ENCODE measurements at places on chromosomes 12 and 14.

GRCh38 chr14:61109288-61109687, 128.2 kb downstream of the SLC38A6 start:
- no peak for DNase-seq

DNA sequence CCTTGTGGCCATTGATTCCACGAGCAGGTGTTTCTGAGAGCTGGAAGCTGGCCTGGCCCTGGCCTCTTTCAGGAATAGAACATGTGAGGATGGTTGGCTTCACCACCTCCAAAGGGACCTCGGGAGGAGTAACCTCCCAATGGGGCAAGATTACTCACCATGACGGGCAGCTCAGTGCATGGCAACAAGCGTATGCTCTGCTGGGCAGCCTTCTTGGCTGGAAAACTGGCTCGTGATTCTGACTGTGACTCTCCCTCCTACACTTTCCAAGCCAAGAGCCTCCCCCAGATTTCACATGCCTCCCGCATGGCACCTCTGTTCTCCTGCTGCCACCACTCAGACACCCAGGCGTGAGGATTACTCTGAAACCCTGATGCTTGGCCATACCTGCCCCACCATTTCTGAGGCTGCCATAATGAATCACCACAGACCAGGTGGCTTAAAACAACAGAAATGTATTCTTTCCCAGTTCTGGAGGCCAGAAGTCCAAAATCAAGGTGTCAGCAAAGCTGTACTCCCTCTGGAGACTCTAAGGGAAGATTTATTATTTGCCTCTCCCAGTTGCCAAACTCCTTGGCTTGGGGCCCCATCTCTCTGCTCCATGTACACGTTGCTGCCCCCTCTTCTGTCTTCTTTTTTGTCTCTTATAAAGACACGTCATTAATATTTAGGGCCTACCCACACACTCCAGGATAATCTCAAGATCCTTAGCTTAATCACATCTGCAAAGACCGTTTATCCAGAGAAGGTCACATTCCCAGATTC, 215.9 kb downstream of the CHST11 start:
- no peak for DNase-seq

DNA sequence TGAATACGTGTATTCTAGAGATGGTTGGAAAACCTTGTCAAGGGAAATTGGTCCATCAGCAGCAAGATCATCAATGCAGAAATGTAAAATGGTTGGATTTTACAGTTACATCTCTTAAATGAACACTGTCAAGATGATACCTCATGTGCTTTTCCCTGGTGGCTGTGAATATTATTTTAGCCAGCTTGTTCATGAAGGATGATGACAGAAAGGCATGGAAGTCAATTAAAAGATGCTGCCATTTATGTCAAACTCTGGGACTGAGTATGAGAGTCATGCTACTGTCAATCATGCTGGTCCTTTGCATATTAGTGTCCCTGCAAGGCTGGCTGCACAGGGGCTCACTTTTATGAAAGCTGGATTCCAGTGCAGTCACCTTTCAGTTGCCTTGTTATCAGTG, 10.3 kb upstream of the RERG start:
- DNase-seq = no peak

DNA sequence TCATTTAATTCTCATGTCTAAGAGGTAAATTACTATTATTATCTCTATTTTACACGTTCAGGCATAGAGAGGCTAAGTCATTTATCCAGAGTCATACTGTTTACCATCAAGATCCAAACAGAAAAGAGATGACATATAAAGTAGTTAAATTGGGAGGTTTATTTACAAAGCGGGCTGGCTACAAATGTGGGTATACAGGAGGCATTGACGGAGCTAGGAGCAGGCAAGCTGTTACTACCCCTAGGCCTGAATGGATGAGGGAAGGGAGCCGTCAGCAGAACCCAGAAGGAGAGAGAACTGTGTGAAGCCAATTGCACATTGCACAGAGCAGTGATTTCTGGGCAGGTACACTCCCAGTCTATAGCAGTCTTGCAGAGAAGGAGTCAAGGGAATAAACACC, 39.8 kb downstream of the DACT1 start:
- no peak for DNase-seq

DNA sequence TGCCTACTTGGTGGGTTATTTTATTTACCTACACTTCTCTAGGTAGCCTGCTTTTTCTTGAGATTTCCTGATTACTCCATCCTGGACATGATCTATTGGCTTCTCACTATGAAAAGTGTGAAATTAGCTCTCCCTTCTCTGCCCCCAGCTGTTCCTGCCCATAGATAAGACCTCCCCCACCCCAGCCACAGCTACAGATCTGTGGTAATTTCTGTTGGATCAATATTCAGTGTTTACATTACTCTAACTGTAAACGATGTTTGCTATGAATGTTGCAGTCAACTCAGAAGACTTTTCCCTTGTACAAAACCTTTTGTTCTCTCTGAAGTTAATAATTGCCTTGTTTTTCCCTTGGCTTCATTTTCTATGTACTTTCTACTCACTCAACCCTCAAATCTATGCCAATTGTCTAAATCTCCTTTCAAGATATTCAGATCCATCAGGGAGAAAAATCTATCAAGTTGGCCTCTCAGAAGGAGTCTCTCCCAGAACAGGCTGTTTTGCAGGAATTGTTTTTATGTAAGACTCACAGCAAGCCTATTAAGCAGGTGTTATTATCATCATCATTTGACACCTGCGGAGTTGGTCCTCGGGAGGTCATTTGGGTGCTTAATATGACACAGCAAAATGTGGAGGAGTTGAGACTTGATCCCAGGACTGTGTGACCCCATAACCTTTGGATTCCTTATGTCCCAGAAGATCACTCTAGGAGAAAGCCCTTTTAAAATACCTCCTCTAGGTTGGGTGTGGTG, 227.4 kb downstream of the SUDS3 start:
- DNase-seq = no peak

DNA sequence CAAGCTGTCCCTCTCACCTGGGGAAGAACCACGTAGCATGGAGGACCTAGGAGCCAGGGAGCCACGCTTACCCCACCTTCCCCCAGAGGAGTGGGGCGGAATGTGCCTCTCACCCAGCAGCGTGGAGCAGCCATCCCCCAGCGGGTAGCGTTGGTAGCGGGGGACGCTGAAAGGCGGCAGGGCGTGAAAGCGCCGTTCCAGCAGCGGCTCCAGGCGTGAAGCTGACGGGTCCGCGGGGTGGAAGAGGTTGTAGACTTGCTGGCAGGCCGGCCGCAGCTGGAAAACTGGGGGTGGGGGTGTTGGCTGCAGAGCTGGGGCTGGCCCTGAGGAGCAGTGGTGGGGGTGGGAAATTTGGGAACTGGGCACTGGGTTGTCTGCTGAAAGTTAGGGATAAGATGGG, 11.9 kb downstream of the ARL6IP4 start:
- DNase-seq = no peak

- no peak for DNase-seq
Observed at GRCh38 chr12:21697904-21698630, 40.4 kb upstream of the LDHB start.

DNA sequence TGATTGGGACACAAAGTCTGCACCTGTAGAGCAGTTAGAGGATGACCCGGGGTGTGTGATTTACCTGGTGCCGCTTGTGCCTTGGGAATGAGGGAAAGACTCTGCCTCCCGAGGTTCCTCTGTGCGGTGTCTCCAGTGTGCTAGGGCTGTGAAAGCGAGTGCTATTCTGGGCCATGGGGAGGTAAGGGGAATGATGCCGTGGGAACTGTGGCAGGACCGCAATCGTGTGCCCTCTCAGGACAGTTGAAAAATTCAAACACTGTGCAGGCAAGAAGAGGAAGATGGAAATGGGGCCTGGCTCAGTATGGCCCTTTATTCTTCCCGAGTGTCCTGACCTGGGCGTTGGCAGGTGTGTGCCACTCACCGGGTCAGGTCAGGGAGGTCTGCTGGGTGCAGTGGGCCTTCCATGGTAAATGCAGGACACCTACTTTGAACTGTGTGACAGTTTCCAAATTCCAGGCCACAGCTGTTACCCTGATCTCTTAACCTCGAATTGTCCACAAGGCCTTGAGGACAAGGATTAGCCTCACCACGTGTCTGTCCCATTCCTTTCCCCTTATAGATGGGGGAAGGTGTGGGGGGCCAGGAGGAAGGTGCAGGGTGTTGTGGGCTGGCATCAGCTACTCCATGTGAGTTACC, 1.4 kb downstream of the SIVA1 start:
- no peak for DNase-seq

GRCh38 chr14:91244501-91244901, at the start of gene GPR68:
TSS of gene GPR68 (minus strand) at chr14:91244704. CDS start at chr14:91235050, 9,654 bp downstream.
- no peak for DNase-seq

- no peak for DNase-seq
Observed at GRCh38 chr12:81022531-81022930, 55.3 kb upstream of the ACSS3 start.

GRCh38 chr12:96329545-96329944, 70.7 kb downstream of the CDK17 start:
- no peak for DNase-seq

DNA sequence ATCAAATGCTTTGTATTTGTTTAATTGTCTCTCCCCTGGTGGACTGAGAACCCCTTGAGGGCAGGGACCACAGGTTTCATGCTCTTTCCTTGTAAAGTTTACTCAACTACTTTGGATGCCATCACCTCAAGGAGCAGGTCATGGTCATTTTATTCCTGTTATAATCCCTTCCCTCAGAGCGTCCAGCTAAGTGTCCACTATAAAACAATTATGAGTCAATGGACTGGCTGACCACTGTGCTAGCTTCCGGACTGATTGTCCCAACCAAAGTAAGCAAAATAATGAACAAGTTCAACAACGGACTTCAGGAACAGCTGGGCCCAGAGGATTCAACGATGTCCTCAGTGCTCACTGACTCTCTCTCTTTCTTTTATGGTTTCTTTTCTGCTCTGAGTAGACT, 18.2 kb downstream of the AK7 start:
- no peak for DNase-seq

DNA sequence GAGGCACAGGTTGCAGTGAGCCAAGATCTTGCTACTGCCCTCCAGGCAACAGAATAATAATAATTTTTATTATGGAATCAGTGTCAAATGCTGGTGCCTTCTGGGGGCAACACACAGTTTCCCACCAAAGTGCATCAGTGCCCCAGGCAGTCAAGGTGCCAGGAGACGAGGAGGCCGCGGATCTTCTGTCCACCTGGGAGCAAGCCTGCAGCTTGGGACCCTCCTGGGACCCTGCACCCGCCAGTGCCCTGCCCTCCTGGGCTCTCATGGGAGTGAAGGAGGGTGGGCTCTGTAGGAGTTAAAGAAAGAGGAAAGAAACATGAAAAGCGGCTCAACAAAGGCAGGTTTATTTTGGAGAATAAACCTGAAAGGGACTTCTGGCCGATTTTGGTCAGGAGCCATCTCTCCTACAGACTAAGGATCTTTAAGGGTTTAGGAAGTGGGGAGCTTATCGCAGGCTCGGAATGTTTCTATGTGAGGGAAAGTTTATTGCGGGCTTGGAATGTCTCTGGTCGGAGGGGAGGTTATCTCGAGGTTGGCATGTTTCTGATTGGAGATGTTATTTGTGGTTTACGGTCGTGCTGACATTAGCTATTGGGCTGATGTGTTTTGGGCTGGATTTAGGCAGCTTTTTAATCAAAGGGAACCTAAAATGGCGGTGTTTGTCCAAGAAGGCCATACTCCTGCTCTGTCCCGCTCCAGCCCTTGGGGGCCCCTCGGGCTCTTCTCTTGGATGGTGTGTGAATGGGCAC, 1.1 kb upstream of the ASPG start:
- DNase-seq = no peak

DNA sequence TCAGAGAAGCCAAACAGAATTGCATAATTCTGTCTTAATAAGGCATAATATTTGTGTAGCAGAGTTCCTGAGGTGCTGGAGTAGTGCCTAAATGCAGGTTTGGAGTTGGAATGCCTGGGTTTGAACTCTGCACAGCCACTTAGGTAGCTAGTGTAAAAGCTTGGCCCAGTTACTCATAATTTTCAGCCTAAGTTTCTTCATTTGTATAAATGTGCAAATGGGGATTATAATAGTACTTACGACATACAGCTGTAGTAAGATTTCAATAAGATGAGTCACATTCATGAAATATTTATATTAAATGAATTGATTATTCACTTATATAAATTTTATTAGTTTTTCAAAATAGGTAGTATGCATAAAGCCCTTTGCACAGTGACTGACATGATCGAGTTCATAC, 175.8 kb downstream of the DERA start:
- DNase-seq = no peak

DNA sequence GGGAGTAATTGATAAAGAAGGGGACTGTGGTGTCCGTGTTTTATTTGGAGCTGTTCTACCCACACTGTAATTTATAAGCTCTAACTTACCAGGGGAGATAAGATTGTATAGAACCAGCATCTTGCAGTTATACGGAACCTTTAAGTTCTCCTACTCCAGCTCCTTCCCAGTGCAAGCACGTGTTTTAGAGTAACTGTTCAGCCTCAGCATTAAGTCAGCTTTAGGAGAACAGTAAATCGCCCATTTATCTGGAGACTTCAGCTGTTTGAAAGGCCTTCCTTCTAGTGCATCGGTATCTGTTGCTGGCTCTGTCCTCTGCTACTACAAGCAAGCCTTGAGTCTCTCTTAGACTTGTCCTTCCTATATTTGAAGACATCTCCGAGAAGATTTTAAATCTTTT, 95.6 kb downstream of the ETV6 start:
- DNase-seq = no peak

DNA sequence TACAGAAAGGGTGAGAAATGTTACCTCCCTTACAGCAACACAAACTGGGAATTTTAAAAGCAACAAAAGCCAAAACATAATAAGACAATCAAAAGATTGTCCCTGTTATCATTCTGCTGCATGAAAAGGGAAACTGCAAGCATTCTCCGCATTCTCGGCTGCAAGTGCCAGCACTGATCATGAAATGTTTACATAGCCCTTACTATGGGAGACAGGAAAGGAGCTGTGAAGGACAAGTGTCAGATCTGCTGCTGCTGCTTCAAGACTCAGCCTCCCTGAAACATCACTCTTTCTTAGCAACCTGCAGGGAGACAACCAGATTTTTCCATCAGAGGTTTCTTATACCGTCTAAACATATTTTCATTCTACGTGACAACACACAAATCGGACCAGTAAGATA, 20.1 kb downstream of the DENND5B start:
- DNase-seq = no peak

DNA sequence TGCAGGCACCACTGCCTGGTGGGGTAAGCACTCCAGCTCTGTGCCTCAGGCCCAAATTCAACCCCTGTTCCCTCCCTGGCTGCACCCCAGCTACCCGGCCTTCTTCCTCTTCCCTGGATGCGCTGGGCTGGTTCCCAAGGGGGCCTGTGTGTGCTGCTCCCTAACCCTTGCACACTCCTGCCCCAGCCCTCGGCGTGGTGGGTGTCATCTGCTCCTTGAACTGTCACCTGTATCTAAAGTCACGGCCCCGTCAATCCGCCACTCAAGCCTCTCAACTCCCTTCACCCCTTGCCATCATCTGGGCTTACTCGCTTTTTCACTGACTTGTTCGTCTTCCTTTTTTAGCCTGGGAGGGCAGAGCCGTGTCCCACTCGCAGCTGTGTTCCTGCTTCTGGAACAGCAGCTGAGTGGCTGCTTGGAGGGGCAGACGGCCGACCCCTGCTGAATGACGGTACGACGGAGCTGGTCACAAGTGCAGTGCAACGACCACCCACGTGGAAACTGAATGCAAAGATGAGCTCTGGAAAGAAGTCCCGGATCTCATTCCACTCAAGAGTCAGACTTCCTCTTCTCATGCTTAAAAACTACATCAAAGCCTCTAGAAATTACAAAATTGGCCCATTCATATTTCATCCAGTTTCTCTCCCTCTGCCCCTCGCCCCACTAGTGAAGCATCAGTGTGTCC, 138.9 kb downstream of the PIWIL1 start:
- no peak for DNase-seq
